ENCODE measurements at places on chromosomes 6 and 20. TPM values are rescaled to one million over a fixed set of nuclear protein-coding genes. Genes with fewer than 3 reads are reported as not detected.

GPX5 gene
- not detected for total RNA-seq

HRH3 gene
- total RNA-seq = not detected

MAS1L gene
- total RNA-seq = not detected

ANKEF1 gene
- 1.1 TPM for total RNA-seq

PRR18 gene
- total RNA-seq = not detected

Data from right atrium auricular region (tissue), 2 donors.